ENCODE measurements at places on chromosomes 2 and 18. TPM values are rescaled to one million over a fixed set of nuclear protein-coding genes. Genes with fewer than 3 reads are reported as not detected.

The SPATA3 gene
- not detected for total RNA-seq

The FTCDNL1 gene
- total RNA-seq, result 3.3 TPM

The CD302 gene
- total RNA-seq, result 19.7 TPM

The UGT1A10 gene
- not detected for total RNA-seq

The CHRND gene
- total RNA-seq, result not detected

The DCDC2C gene
- not detected for total RNA-seq

The OTX1 gene
- not detected for total RNA-seq

The C1QL2 gene
- not detected for total RNA-seq

The NCKAP1 gene
- 128 TPM for total RNA-seq

The DUSP28 gene
- 11.5 TPM for total RNA-seq

The MC4R gene
- not detected for total RNA-seq

The SLC9A2 gene
- not detected for total RNA-seq

The KCNJ13 gene
- total RNA-seq, result not detected

The SERPINB11 gene
- total RNA-seq, result not detected

The ZNF516 gene
- 12.6 TPM for total RNA-seq

The ALPG gene
- total RNA-seq, result not detected

The AMER3 gene
- not detected for total RNA-seq

The PIEZO2 gene
- total RNA-seq, result 0.32 TPM

The UGT1A3 gene
- not detected for total RNA-seq

The ST6GAL2 gene
- not detected for total RNA-seq

The ZAP70 gene
- total RNA-seq, result 0.70 TPM

The RAD51AP2 gene
- 0.16 TPM for total RNA-seq

The SS18 gene
- 23.5 TPM for total RNA-seq

The IL36A gene
- total RNA-seq, result not detected

The M1AP gene
- total RNA-seq, result not detected

The MERTK gene
- 5.0 TPM for total RNA-seq

The BCL2L11 gene
- 10.8 TPM for total RNA-seq

The ABCG5 gene
- total RNA-seq, result not detected

The GPN1 gene
- 18.0 TPM for total RNA-seq

The PDCL3 gene
- 27.9 TPM for total RNA-seq

The TFCP2L1 gene
- total RNA-seq, result 0.19 TPM

The ALPP gene
- total RNA-seq, result not detected

The LYPD1 gene
- not detected for total RNA-seq

The GULP1 gene
- 4.6 TPM for total RNA-seq

The CCDC142 gene
- total RNA-seq, result 7.2 TPM

Data from Right ventricle myocardium superior (tissue), 1 donor.